Temporal lobe (tissue), 4 donors: ENCODE measurements at places on chromosomes 7 and 10. TPM values are rescaled to one million over a fixed set of nuclear protein-coding genes. Genes with fewer than 3 reads are reported as not detected.

The CALML5 gene
- not detected for total RNA-seq

The ACTL6B gene
- 99.6 TPM for total RNA-seq

The CPEB3 gene
- 18.2 TPM for total RNA-seq

The PNLIPRP3 gene
- not detected for total RNA-seq

The WNT2 gene
- 0.25 TPM for total RNA-seq

The KIAA1549 gene
- 40.6 TPM for total RNA-seq

The MCMBP gene
- total RNA-seq, result 40.8 TPM

The TEX47 gene
- not detected for total RNA-seq
